CD4-positive, alpha-beta memory T cell (primary cell): ENCODE measurements at places on chromosomes 2 and 18.

GRCh38 chr2:215360596-215360995 lies 48.7 kb downstream of the ATIC start:
- DNase-seq, result no peak

DNA sequence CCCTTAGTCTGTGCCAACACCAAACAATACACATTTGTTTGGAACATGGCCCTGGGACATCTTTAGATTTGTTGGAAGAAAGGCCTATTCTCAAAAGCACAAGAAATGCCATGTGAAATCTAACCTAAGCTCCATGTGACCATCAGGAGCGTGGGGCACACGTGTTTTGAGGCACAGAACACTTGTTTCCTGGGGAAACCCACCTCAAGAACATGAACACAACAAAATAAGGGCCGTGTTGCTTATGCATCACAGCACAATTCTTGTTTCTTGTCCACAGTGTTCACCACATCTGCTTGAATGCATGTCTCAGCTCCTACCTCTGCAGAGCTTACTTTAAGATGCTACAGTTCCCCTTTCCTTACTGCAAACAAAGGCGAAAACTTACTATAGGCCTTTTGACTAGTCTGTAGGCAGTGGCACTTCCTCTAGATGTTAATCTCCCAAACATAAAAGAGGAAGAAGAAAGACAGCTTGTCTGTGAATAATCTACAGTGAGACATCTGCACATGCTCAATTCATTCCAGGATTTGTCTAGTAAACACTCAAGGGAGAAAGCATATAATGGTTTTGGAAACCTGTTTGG lies 165.0 kb downstream of the ANKRD44 start:
- DNase-seq, result peak; percentile 63

GRCh38 chr2:207767461-207768167 lies 2.1 kb downstream of the FZD5 start:
- no peak for DNase-seq

GRCh38 chr2:195711478-195711877 lies 54.5 kb downstream of the SLC39A10 start:
- no peak for DNase-seq

GRCh38 chr2:46008091-46008870 lies 288.9 kb upstream of the EPAS1 start:
- DNase-seq, result no peak
